NCI-H510A treated with DMSO at 0.1 percent for 48 hours (cell line): ENCODE measurements at places on chromosomes 5 and 9.

GRCh38 chr5:65157906-65158603, 323.7 kb downstream of the ADAMTS6 start:
- no peak for DNase-seq

- DNase-seq: no peak
Measured at GRCh38 chr9:34650816-34651215, 1.2 kb upstream of the IL11RA start.

- no peak for DNase-seq
Measured at GRCh38 chr5:170408877-170409660, 19.9 kb upstream of the KCNMB1 start.

DNA sequence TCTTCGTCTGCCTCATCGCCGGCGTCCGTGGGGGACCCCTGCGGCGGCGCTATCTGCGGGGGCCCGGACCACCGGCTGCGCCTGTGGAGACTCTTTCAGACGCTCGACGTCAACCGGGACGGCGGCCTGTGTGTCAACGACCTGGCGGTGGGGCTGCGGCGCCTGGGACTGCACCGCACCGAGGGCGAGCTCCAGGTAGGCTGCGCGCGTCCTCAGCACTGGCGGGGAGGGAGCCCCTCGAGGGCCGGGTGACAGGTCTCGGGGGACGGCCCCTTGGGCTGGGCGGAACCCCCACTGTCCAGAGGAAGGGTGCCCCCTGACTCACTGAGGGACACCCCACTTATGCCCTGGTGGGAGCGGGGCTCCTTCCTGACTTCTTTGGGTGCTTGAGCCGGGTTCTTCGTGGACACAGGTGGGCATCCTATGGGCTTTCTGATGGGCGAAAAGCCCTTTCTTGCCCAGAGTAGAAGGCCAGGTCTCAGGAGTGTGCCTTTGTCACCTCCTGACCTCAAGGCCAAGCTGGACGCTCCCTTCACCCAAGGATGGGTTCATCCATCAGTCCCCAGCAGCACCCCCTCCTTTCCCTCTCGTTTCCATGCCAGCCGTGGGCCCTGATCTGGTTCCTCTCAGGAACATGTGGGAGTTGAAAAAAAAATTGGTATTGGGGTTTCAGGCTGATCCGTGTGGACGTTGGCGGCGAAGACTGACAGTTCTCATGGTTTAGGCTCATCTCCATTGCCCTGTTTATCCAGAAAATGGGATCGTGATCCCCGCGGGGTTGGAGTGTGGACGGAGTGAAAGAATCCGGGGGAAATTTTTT, 564 bp downstream of the SLC25A25 start:
- DNase-seq: no peak

DNA sequence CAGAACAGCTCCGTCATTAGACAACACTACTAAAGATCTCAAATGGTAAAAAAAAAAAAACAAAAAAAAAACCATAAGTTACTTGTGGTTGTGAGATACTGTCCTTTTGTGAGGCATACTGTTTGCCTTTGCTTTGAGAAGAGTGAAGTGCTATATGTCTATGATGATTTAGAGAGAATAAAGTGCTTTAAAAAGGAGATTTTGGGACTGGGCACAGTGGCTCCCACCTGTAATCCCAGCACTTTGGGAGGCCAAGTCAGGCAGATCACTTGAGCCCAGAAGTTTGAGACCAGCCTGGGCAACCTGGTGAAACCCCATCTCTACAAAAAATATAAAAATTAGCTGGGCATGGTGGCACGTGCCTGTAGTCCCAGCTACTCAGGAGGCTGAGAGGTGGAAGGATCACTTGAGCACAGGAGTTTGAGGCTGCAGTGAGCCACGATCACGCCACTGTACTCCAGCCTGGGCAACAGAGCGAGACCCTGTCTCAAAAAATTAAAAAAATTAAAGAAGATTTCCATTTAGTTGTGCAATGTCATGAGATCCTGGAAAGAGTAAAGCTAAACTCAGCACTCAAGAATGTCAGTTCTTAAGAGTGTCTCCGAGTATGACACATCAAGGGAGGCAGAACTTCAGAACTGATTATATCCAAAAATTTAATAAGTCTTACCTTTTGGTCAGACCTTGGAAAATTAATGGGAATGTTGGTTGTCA, 87.3 kb downstream of the PRDM6 start:
- DNase-seq: no peak

GRCh38 chr9:132350861-132351315, 3.9 kb downstream of the SETX start:
- no peak for DNase-seq

GRCh38 chr9:93843396-93843795, 111.8 kb downstream of the BARX1 start:
- no peak for DNase-seq

DNA sequence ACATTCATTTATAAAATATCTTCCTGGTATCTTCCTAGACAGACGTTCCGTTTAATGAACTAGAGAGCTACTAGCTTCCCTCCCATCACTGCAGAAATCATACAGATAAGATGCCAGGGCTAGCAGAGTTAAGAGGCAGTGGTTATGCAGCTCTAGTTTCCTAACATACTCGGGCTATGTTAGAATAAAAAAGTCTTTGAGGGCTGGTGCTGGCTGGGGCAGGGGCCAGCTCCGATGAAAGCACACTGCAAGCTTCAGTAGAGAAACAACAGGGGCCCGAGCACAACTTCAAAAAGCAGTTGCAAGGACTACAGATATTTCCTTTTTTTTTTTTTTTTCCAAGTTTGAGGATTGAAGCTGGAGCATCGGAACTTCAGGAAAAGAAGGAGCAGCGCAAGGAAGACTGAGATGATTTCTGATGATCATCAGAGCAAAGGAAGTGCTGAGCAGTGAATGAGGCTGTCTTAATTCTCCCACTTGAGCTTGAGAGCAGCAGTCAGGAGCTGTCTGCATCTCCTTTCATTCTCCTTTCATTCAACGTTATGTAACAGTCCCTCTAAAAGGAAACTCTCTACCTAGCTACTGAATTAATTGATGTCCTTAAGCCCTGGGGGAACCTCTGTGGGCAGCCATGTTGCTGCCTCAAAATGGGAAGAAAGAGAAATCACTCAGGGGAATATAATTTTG, 47.6 kb upstream of the ADCY2 start:
- DNase-seq: no peak

- DNase-seq: peak; percentile 74
Measured at GRCh38 chr9:27933210-27934025, 360.1 kb upstream of the C9orf72 start.

DNA sequence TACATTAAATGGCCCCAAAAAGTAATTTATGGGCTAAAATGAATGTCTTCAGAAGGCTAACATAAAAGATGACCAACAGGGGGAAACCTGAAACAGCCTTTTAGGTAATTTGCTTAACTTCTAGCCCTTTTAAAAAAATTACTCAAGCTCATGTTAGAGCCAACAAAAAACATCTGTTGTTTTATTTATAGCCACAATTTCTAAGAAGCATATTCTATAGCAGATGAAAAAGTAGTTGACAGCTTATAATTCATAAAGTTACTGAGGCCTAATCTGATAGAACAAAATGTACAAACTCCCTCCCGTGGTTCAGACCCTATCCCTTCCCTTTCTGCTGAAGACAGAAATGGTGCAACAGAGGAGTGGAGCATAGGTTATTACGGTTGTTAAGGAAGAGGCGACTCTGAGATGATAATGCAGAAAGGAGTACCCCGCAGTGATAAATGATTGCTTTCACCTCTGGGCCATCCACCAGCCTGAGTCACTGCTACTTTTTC, 46.1 kb downstream of the PIK3R1 start:
- DNase-seq: no peak

DNA sequence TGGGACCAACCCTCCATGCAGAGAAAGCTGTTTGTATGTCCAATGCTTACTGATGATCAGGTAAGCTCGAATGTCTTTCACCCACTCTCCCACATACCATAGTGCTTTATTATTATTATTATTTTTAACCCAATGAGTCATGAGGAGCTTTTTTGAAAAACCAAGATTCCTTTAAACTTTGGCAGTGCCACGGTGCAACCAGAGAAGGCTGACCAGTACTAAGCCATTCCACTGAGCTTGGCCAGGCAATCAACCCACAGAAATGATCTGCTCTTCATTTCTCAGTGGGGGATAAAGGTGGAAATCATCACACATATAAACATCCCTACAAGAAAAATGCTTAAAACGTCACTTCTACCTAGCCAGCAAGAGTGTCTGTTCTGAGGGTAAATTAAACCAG, 35.5 kb downstream of the JAKMIP2 start:
- DNase-seq: no peak

GRCh38 chr5:146751054-146751453, 127.5 kb downstream of the PPP2R2B start:
- DNase-seq: peak; percentile 25

DNA sequence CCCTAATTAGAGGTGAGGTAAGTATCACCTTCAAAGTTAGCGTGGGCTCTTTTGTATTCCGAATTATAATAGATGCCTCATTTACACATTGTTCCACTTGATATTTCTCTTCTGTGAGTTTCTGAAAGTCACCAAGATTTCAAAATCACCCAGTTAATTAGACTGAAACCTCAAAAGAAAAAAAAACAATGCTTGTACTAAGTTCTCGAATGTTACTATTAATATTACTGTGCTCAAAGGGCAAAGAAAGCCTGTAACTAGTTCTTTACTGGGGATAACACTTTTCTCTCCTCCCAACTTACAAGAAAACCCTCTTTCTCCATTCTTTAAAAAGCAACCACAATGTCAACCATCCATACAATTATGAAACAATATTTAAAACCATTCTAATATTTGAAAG, 98.5 kb downstream of the STRBP start:
- DNase-seq: no peak

GRCh38 chr9:16871336-16872151, 1.1 kb upstream of the BNC2 start:
- no peak for DNase-seq

GRCh38 chr5:76610196-76610595, 13.0 kb downstream of the F2RL2 start:
- no peak for DNase-seq

GRCh38 chr5:146586752-146587151, 70.8 kb upstream of the GPR151 start:
- no peak for DNase-seq

- DNase-seq: no peak
Measured at GRCh38 chr9:75169623-75170022, 81.3 kb downstream of the OSTF1 start.

- peak; percentile 49 for DNase-seq
Measured at GRCh38 chr5:59843511-59844213, 49.9 kb downstream of the PDE4D start.

DNA sequence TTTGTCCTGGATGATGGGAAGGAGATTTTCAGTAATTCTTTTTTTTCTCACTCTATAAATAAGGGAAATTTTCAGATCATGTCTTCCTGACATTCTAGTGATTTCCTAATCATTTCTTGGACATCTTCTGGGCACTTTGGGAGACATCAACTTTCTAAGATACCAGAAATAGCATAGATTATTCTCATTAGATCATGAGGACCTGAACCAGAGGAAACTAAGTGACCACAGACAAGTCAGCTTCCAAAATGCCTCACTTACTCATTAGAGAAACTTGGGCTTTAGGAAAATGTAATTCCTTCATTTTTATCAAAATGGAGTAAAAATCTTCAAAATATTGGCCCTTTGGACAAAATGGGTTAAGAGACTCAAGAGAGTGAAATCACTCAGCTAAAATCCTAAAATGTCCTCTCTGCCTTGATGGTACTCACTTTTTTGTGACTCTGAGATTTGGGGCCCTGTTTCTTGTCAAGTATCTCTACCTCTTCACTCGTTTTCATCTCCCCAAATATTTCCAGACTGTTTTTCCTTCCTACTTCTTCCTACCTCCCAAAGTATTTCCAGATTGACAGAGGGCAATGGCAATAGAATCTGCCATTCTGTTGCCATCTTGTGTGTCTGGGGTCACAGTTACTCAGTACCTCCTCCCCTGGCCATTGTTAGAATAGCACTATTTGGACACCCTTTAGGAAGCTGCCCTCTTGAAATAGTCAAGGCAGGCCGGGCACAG, 194.5 kb downstream of the NR3C1 start:
- no peak for DNase-seq

DNA sequence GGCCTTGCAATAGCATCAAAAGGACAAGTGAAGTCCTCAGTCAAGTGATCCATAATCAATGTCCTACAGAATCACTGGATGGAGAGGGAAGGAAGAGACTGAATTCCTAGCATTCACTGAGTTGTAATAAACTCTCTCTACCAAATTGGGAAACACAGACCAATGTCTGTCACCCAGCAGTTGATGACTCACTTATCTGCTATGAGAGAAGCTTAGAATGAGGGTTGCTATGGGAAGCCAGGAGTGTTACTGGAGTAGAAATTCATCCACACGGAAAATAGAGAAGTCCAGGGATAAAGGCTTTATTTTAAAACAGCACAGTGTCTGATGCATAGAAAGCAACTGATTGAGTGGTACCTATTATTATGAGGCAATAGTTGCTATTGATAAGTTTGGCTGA, 407.4 kb downstream of the BRINP1 start:
- no peak for DNase-seq

- DNase-seq: no peak
Measured at GRCh38 chr5:32210151-32210550, 36.0 kb upstream of the GOLPH3 start.

DNA sequence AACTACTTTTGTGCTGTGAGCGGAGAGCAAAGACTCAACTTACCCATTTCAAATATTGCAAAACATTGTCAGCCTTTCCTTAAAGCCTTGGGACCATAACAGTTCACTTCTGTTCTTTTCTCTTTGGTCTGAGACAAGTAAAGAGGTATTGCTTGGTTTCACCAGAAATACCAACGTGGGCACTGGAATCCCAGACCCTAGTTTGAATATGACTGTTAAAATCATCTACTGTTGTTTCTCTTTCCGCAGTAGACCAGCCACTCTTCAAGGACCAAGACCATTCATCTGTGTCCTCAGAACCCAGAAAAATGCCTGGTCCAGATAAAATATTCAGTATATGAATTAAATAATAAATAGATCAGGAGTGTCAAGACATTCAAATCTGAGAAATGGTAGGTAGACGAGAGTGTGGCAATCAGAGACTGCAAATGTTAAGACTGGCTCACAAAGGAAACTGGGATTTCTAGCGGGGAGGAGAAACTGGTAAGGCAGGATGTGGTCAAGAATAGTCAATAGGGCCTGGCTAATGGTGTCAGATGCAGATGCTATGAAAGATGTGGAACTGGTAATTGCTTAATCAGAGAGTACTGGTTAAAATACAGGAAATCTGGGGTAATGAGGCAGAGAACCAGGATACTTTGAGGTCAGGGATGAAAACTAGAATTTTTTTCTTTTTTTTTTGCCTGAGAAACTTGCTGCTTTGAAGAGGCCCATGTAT, 82.1 kb upstream of the IL33 start:
- DNase-seq: no peak

- DNase-seq: peak; percentile 89
Measured at GRCh38 chr9:109264877-109265587, 55.8 kb downstream of the EPB41L4B start.

GRCh38 chr9:128911529-128912035, 9.2 kb upstream of the PHYHD1 start:
- no peak for DNase-seq
